M059J (cell line): ENCODE measurements at places on chromosomes 3 and 15. TPM values are rescaled to one million over a fixed set of nuclear protein-coding genes. Genes with fewer than 3 reads are reported as not detected.

UBAP1L gene
- total RNA-seq = 0.10 and 0.12 TPM in 2 replicates

CACNA1D gene
- not detected in 2 replicates for total RNA-seq

FSIP1 gene
- total RNA-seq = 0.64 and 0.76 TPM in 2 replicates

C3orf80 gene
- total RNA-seq = 0.25 and 0.57 TPM in 2 replicates

GRCh38 chr3:12141350-12141749 lies 17.4 kb downstream of the TIMP4 start:
- DNase-seq = no peak

DNA sequence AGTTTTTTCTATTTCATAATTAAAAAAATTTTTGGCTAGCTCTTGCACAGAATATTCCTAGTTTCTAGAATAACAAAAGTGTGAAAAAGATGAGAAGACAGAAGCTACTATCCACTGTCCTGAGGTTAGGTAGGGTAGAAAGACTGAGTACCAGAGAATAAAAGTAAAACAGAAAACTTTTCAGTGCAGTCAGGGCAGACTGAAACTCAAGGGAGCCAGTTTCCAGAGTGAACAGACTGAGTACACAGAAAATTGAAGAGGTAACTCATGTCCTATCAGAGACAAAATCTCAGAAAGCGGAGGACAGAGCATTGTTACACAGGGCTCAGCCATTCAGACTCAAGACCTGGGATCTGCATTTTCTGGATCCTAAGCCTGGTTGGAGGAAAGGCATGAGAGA lies 8.8 kb upstream of the FBXO40 start:
- DNase-seq = no peak

GRCh38 chr3:32568953-32569352 lies 1.7 kb downstream of the DYNC1LI1 start:
- no peak for DNase-seq

DNA sequence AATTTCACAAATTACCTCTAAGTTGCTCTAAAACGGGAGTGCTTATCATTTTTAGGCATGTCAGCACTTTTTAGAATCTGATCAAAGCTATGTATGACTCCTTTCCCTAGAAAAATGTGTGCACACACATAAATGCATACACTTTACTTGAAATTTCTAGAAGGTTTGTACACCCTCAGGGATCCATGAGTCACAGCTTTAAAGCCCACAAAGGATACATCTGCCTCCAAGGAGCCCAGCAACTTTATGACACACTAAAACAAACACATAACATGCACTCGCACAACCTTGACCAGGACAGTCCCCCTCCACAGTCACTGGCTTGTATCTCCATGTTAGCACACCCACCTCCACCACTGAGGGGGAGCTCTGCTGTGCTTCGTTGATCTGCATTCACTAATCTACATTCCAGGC lies 722.0 kb upstream of the CFAP20DC start:
- peak; percentile 90 for DNase-seq

DNA sequence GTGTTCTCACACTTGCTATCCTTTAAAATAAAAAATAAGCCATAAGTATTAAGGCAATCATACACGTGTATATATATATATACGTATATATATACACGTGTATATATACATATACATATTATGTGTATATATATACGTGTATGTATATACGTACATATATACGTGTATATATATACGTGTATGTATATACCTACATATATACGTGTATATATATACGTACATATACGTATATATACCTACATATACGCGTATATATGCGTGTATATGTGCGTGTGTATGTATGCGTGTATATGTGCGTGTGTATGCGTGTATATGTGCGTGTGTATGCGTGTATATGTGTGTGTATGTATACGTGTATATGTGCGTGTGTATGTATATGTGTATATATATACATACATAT lies 477.3 kb upstream of the ARRDC4 start:
- no peak for DNase-seq

DNA sequence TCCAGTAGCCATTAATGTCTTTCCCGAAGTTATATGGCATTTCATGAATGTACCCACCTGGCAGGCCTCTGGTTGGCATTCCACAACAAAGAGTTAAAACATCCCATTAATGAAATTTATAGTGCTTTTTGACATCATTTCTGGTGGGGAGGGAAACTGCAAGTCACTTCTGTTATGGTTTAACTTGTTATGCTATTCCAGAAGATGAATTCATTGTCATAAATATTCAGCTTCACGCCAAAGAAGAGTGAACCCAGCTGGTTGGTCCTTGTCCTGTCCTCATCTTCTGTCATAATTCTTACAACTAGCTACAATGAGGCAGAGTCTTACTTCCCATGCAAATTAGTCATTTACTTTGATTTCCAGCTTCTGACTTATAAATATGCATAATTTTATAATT lies 471.5 kb downstream of the FGF12 start:
- DNase-seq = no peak

- DNase-seq = peak; percentile 9
These were observed 35.7 kb downstream of the NGRN start for GRCh38 chr15:90300988-90301706.

- no peak for DNase-seq
These were observed 29.0 kb upstream of the SLMAP start for GRCh38 chr3:57727106-57727505.
